T-helper 22 cell (primary cell): ENCODE measurements at places on chromosomes 1 and 21.

- no peak for DNase-seq
Measured at GRCh38 chr1:234613128-234613875, 3.3 kb upstream of the IRF2BP2 start.

DNA sequence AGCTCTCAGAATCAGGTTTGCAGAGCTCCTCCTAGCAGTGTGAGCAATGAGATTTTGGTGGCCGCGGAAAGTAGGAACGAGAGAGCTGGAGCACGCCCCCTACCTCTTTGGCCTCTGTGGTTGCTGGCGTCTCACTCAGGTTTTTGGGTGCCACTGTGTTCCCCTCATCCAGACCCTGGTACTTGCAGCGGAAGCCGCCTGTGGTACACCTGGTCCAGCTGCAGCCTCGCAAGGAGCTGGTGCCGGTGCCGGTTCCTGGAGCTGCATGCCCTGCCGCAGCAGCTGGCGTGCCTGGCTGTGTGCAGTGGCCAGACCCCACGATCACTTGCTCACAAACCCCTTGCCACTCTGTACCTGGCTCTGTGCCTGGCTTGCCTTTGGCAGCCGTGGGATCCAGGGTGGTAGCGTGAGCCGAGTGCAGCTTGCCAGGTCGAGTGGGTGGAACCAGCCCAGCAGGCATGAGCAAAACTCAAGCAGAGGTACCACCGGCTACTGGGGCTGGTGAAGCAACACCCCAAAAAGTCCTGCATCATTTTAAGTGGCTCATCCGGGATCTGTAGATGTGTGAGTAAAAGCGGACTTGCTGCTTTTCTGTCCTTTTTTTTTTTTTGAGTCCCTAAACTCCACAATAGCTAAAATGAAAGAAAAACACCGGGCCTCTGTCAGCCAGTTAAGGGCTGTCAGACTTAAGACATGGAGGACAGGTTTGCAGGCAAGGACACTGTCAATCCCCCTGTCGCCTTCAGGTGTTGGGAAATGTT, 844.9 kb downstream of the KCNT2 start:
- DNase-seq = no peak

- peak; percentile 9 for DNase-seq
Measured at GRCh38 chr21:36429947-36430546, 44.9 kb downstream of the CHAF1B start.

- no peak for DNase-seq
Measured at GRCh38 chr1:11787804-11788436, 17.8 kb downstream of the MTHFR start.

DNA sequence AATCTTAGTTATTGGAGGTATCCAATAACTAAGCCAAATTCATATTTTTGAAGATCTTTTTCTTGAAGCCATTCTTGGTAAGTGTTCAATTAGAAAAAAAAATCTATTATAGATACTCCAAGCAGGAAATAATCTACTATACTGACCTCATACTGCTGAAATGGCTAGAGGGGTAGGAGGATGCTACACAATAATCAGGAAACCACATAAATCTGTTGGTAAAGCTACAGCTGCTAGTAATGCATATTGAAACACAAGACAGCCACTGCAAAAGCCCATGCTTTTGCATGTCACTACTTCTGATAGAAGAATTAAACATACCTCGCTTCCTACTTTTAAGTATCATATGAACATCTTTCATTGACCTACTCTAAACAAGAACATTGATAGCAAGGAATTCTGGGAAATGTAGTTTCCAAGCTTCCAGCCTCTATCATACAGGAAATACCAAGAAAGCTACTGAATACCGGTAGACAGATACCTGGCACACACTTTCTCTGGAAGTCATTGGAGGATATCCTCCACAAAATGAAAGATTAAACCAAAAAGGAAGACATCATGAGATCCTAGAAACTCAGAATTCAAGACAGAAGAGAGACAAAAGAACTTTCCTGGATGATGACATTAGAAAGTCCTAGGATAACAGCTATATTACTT, 103.0 kb upstream of the VAV3 start:
- DNase-seq = no peak

GRCh38 chr1:113918243-113918642, 10.9 kb upstream of the HIPK1 start:
- no peak for DNase-seq

DNA sequence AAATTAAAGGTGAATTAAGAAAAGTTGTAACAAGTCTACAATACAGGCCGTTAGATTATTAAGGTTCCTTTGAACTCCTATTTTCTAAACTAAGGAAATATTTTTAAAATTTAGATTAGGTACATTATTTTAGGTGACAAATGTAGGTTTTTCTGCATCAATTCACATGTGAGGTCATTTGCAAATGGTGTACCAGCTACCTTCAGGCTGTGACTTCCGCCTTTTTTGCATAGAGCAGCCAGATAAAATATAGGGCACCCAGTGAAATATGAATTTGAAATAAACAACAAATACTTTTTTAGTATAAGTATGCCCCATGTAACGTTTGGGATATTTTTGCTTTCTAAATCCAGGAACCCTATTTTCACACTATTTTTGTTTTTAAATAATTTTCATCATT, 544.0 kb downstream of the LMO4 start:
- DNase-seq = no peak

DNA sequence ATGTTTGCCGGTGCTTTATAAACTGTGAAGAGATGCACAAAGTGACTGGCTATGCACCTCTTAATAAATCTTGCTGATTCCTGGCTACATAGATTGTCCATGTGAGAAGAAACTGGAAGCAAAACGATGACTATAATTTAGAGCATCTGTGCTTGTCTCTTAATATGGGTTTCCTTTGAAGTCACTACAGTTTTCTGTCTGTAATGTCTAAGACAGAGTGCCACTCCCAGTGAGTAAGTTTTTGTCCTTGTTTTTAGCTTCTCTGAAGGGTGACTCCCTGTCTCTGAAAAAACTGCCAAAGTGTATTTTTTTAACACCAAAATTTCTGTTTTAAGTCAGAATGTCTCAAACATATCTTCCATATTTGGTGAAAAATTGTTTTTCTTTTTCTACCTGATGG, 175.1 kb downstream of the FASLG start:
- no peak for DNase-seq

- no peak for DNase-seq
Measured at GRCh38 chr1:94876362-94876761, 50.5 kb downstream of the CNN3 start.

DNA sequence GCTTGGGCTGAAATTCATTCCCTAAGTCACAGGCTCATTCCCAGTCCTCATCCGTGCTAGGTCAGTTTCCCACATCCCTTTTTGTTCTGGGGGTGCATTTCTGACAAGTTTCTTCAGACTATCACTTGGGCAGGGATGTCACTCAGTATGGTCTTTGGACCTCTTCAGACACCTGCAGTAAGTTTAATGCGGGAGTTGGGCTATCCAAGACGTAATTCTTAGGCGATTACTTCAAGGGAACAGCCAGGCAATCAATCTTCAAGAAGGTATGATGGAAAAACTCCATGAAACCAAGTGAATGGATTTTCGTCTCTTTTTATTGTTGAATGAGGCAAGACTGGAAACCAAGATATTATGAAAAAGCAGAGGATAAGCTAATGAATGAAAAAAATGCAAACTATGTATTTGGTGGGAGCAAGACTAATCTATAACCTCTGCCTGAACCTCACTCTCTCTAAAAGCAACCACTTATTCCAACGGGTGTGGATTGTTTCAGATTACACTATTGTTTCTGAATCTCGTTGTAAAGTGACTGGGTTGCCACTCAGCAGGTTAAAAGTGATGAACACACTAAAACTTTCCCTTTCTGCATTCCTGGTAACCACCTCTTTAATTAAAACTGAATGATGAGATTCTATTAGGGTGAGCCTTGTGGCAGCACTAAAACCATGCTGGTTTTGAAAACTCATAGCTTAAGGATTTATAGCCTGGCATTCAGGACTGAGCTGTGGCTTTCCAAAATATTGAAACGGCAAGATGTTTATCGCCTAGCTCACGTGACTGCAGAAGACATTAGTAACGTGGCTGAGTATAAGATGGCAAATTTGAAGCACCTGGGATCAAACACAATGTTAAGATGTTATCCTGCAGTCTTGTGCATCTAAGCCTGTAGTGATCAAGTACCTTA, 1.1 kb downstream of the RASAL2 start:
- DNase-seq = no peak

DNA sequence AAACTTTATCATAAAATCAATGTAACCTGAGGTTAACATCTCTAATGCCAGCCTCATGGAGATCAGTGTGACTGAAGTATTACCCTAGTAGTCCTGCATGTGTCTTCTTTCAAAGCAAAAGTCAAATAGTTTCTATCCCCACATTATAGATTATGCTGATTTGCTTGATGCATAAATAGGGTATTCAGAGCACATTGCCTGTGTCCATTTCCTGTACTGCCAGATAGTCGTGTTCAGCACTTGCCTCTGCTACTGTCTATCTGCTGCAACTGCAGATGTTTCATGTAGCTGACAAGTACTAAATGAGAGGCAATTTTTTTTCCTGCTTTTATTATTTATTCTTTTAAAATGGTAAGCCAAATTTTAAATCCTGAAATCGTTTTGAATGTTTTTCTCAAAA, 348.7 kb downstream of the CHRM3 start:
- DNase-seq = no peak

DNA sequence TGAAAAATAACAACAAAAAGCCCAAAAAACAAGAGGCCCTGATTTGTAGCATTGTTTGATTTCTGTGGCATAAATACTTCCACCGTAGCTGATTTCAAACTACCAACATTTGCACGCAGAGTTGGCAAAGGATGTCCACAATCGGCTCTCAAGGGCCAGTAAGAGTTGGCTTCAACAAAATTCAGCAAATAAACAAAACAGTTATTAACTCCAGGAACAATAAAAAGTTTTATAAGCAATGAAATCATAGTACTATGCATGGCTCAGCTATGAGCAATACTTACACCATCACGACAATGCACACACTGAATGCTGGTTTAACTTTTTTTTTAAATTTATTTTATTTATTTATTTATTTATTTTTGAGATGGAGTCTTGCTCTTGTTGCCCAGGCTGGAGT, 8.7 kb upstream of the COX20 start:
- no peak for DNase-seq

DNA sequence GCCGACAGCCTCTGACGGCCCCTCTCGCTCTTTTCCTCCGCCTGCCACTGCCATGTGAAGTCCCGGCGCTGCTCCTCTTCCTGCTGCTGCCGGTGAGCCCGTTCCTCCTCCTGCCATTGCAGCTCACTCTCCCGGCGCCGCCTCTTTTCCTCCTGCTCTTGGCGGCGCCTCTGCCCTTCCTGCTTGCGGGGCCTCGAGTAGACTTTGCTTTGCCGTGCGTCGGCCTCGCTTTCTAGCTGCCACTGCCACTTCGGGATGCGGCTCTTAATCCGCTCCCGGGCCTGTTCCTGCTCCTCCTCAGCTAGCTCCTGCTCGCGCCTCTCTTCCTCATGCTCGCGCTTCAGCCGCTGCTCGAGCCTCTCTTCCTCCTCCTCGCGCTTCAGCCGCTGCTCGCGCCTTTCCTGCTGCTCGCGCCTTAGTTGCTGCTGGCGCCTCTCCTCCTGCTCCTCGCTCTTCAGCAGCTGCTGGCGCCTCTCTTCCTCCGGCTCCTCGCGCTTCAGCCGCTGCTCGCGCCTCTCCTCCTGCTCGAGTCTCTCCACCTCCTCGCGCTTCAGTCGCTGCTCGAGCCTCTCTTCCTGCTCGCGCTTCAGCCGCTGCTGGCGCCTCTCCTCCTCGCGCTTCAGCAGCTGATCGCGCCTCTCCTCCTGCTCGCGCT, 4.3 kb downstream of the TCHH start:
- DNase-seq = no peak

DNA sequence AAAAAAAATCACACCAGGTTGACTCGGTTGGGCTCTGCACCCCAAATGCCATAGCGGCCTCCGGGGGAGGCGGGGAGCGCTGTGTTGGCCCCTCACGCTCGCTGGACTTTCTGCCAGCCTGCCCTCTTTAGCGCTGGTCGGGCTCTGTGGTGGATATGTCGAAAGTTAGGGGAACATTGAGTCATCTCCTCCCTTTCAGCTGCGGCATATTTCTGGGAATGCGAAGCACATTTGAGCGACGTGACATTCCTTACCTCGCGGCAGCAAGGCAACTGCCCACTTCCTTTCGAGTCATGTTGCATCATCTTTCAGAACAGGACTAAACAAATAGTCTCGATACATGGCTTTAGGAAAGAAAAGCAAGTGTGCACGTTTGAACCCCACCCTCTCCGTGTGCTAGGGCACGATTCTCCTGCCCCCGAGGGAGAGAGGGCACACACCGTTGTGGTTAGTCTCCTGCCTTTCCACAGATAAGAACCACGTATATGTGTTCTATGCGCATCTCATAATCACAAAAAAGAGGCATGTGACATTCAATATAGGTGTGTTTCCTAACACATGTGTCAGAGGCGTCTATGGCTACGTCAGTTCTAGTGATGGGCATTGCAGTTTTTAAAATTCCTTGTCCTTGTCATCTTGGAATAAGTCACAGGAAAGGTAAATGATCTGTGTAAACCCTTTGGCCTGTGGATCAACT, 105.9 kb upstream of the SLC45A1 start:
- no peak for DNase-seq

DNA sequence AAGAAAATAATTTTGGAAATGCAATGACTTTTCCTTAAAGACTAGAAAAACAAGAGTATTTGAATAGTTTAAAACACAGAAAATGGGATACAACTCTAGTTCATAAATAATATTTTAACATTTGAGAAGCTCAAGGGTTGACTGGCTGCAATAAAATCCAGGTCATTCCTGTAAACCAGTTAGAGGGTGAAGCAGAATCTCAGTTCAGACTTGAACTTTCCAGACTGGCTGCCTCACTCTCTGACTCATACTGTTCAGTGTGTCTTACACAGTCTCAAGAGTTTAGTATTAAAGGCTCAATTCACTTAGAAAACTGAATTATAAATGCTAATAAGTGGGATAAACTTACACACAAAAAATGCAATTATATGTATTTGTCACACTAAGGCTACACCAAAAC, 89.9 kb downstream of the RAVER2 start:
- no peak for DNase-seq

DNA sequence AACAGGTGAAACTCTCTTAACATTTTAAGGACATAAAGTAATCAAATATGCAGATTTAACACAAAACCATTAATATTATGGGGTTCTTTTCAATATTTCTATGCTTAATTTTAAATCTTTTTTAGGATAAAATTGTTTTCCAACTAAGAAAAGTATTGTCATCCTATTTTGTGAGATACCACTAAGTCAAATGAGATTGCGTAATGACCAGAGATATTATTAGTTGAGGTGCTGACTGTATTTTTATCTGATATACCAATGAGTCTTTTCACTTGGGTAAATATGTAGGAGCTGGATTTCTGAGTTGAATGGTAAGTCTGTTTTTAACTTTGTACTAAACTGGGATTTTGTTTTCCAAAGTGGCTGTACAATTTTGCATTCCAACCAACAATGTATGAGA, 25.4 kb downstream of the LEPR start:
- DNase-seq = no peak

- no peak for DNase-seq
Measured at GRCh38 chr1:119308806-119309205, 59.8 kb upstream of the HAO2 start.

- no peak for DNase-seq
Measured at GRCh38 chr1:168476588-168477385, 67.0 kb downstream of the XCL2 start.

- DNase-seq = no peak
Measured at GRCh38 chr1:209616366-209617046, 33.0 kb downstream of the CAMK1G start.
